ENCODE measurements at places on chromosomes 1 and 21.

GRCh38 chr21:31855180-31855579 lies 17.6 kb upstream of the HUNK start:
- DNase-seq, result no peak

DNA sequence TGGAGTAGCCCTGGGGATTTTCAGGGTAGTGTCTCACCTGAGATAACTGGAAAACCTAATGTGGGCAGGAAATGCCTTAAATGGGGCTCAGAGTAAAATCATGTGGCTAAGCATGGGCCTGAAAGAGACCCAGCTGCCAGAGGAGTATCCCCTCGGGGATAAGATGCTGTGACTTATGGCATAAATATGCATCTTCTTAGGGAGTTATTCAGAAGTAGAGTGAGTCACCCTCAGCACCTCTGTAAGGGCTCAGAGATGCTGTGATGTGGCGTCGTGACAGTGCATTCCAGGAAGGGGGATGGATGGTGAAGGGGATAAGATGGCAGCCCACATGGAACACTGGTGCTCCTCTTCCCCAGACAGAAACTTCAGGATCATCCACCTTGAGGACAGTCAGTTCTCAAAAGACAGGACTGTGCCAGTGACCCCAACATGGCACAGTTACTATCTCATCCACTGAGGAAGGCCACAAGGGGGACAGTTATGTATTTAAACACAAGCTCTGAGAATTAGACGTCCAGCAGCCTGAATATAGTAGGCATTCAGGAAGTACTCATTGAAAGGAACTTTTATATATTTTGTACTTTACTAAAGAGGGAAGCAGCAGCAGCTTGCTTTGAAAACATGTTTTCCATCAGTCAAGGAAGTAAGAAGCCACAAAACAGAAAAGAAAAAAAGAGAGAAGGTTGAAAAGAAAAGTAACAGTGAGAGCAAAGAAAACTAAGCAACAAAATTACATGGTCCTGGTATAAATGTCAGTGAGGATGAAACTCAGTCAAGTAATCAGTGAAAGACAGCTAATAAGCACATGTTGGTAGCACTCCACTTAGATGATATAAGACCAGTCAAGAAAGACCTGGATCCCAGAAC lies 8.3 kb downstream of the IL24 start:
- no peak for DNase-seq

- no peak for DNase-seq
Observed at GRCh38 chr1:27960762-27961645, 1.2 kb downstream of the XKR8 start.

DNA sequence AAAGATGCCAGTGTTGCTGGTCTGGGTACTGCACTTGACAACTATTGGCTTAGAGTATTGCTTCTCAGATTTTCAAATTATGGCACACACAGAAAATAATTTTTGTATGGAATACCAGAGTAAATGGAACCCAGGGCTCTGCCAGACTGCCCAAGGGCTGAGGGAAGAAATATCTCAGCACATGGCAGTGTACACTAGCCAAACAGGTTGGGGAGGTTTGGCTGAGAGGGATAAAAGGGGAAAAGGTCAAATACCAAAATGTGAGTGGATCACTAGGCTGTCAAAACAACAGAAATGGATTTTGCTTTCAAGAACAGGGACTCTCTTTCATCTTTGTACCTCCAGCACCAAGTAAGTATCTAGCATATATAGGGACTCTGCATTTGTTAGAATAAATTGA lies 3.0 kb upstream of the RGS8 start:
- DNase-seq, result no peak

DNA sequence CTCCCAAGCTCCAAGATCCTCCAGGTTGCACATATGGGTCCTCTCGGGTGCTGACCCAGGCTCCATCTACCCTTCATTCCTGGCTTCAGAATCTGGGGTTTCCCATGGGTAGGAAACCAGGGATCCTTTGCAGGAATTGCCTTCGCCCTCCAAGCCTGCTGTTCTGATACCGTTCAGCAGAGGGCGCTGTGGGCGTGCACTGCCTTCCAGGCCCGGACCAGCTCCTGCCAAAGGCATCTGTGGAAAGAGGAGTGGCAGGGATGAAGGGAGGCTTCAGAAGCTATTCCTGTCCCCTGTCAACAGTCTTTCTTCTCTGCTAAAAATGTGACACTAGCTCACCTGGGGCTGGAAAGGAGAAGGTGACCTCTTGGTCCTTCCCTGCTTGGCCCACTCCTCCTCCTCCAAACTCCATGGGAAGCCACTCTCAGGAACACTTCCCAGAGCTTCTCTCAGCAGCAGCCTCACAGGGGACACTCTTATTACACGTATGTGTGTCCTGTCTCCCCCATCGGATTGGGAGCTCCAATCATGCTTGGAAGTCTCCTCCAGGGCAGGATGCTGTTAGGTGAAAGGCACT lies 71.2 kb downstream of the VWA5B1 start:
- no peak for DNase-seq

- no peak for DNase-seq
Observed at GRCh38 chr1:89198081-89198480, 661 bp downstream of the GBP4 start.

- peak; percentile 57 for DNase-seq
Observed at GRCh38 chr1:206551986-206552326, 44.6 kb downstream of the RASSF5 start.

- no peak for DNase-seq
Observed at GRCh38 chr1:61081686-61082310, 563 bp upstream of the NFIA start.

DNA sequence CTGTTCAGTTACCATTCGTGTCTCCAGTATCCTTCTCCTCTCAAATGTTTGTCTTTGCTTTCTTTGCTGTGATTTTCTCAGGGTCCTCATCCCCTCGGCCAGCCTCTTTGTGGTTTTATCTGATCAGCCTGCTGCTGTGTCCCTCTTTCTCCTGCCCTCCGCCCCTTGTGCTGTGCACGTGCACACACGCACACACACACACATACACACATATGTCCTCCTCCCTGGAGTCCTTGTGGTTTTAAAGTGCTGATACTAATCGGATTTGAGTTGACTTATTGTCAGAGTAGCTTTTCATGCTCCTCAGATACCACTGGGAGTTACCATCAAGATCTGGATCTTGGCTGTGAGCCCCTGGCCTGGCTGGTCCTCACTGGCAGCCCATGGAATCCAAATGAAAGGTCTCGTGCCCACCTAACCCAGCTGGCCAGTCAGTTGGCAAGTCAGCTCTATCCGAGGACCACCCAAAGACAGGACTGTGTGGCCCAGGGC lies 34.1 kb downstream of the QSOX1 start:
- DNase-seq, result no peak

DNA sequence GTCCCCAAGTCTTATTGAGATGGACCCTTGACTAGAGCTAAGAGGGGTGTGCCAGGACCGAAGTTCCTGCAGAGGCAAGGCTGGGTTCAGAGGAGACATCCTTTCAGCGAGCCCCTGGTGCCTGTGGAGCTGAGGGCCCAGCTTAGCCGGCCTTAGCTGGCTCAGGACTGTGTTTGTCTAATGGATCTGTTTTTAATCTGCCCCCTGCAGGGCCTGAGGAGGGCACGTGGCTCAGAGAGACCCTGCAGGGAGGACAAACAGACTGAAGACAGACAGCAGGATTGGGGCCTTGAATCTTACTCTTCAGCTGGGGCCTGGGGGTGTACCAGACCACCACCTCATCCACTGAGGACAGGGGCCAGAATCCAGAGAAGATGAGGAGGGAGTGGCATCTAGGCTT lies 1.6 kb downstream of the CRABP2 start:
- no peak for DNase-seq

All from activated CD8-positive, alpha-beta memory T cell treated with anti-CD3 and anti-CD28 coated beads for 1 hour (primary cell).